ENCODE measurements at places on chromosomes 16 and 17.

GRCh38 chr17:35166526-35166925, 18.9 kb downstream of the UNC45B start:
- no peak for DNase-seq

DNA sequence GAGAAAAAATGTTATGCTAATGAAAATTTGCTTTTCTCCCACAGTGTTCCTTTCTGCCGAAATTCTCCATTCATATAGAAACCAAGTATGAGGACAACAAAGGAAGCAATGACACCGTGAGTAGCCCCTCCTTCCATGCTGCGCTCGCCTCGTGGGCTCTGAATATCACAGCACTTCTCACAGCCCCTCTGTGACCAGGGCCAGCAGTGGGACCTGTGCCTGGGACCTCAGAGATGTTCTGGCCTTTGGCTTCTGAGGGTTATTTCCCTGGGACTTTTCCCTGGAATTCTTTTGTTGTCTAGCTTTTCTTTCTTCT, 139.6 kb upstream of the NOL11 start:
- DNase-seq, result no peak

- no peak for DNase-seq
Measured at GRCh38 chr17:20202141-20202621, 193.0 kb downstream of the SPECC1 start.

DNA sequence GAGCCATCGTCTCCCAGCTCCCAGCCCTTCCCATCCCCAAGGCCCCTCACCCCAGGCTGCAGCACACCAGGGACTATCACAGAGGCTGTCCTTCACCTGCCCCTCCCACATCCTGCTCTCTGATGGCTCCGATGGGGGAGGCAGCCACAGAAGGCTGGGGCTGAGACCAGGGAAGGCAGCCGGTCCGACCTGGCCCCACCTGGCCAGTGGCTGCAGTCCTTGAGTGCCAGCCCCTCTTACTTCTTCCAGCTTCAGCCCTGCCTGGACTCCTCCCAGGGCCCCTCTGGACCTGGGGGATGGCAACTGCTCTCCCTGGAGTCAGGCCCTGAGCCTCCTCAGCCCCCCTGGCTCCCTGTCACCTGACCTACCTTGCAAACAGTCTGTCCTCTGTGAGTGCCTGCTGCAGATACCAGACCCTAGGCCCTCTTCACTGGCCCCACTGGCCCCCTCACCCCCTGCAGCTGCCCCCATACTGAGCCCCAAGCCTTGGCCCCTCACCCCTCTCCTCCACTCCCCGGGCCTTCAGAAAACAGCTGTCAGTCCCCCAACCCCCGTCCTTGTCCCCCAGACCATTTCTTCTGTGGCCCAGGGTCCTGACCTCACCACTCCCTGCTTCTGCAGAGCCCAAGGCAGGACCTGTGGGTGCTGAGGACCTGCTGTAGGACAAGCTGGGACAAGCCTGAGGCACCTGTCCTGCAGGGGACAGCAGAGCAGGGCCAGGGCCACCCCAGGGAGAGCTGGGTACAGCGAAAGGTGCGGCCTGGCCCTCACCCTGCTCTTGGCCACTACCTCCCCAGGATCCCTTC, 12.6 kb upstream of the SRRM2 start:
- DNase-seq, result no peak

- DNase-seq, result no peak
Measured at GRCh38 chr17:2237521-2237921, 66.1 kb downstream of the SMG6 start.

- no peak for DNase-seq
Measured at GRCh38 chr16:88649195-88649923, 1.5 kb downstream of the CYBA start.

GRCh38 chr17:45784741-45785479, 790 bp downstream of the CRHR1 start:
- no peak for DNase-seq

- DNase-seq, result no peak
Measured at GRCh38 chr16:55559933-55560516, 6.5 kb upstream of the CAPNS2 start.

- DNase-seq, result peak; percentile 52
Measured at GRCh38 chr17:79993390-79994227, 42.1 kb downstream of the TBC1D16 start.

DNA sequence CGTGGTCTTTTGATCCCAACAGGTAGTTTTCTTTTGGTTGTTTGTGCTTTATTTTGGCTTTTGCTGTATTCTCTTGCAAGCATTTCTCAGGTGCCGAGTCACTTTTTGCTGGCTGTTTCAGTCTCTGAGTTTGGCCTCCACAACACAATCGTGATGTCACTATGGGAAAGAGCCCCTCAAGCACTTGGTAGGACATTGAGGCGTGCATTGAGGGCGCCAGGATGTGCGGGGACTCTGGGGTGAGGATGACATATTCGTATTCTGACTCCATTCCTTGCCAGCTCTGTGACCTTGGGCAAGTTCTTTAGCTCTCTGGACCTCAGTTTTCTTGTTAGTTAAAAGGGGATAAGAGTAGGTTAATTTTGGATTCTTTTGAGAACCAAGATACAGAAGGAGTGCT, 13.0 kb downstream of the KSR1 start:
- no peak for DNase-seq

- DNase-seq, result no peak
Measured at GRCh38 chr16:12099451-12100123, 123.1 kb downstream of the SNX29 start.
